ENCODE measurements at places on chromosomes 3 and 15. TPM values are rescaled to one million over a fixed set of nuclear protein-coding genes. Genes with fewer than 3 reads are reported as not detected.

GPR87 gene
- total RNA-seq: not detected

RABL3 gene
- 18.4 TPM for total RNA-seq

LRRC31 gene
- total RNA-seq: not detected

SAXO2 gene
- total RNA-seq: 0.30 TPM

TM6SF1 gene
- total RNA-seq: 0.83 TPM

TP63 gene
- 0.20 TPM for total RNA-seq

All from smooth muscle cell of the pulmonary artery (primary cell).